ENCODE measurements at places on chromosomes 11 and 22. TPM values are rescaled to one million over a fixed set of nuclear protein-coding genes. Genes with fewer than 3 reads are reported as not detected.

SLC22A8 gene
- not detected for total RNA-seq

LINC01488 gene
- not detected for total RNA-seq

MB gene
- not detected for total RNA-seq

ARHGAP20 gene
- 12.7 TPM for total RNA-seq

PGA4 gene
- 4.6 TPM for total RNA-seq

ASPHD2 gene
- 2.4 TPM for total RNA-seq

OR2D2 gene
- 0.54 TPM for total RNA-seq

PRG3 gene
- total RNA-seq: not detected

IL17RA gene
- total RNA-seq: 15.8 TPM

OR5D14 gene
- total RNA-seq: not detected

CEND1 gene
- not detected for total RNA-seq

IRAG1 gene
- 3.2 TPM for total RNA-seq

DNA sequence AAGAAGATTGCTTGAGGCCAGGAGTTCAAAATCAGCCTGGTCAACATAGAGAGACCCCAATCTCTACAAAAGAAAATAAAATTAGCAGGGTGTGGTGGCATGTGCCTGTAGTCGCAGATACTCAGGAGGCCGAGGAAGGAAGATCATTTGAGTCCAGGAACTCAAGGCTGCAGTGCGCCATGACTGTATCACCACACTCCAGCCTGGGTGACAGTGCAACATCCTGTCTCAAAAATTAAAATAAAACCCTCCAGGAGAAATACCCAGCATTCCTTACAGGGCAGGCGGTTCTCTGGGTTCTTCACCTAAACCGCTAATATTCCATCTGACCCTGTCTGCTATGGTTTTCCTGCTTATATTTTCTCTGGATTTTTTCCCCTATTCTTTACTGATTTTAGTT is 13.5 kb downstream of the TCF20 start:
- no peak overlapping the region for H3K4me3 ChIP-seq
- peaks cover 20% of the 10 kb centered on the region for H3K4me1 ChIP-seq
- H3K36me3 ChIP-seq: no peaks in the 10 kb centered on the region
- no peaks in the 10 kb centered on the region for H3K27me3 ChIP-seq
- DNase-seq: no peak

DNA sequence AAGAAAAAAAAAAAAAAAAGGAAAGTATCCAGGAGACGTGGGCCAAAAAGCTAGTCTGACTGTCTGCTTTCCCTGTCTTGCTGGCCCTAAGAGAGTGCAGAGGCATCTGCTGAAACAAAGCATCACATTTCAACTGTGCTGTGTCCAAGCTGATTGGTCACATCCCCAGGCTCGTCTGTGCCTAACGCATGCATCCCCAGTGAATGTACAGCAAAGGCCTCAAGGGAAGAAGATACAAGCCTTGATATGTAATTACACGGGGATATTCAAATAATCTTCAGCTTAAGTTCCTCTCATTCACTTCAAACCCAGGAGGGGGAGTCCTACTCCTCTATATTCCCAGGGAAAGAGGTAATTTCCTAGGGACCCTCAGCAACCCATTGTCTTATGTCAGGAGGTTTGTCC is 5.4 kb upstream of the SORL1 start:
- H3K27me3 ChIP-seq: no peaks in the 10 kb centered on the region
- no peak for DNase-seq
- H3K36me3 ChIP-seq: no peaks in the 10 kb centered on the region
- H3K4me1 ChIP-seq: peaks cover 4% of the 10 kb centered on the region

DNA sequence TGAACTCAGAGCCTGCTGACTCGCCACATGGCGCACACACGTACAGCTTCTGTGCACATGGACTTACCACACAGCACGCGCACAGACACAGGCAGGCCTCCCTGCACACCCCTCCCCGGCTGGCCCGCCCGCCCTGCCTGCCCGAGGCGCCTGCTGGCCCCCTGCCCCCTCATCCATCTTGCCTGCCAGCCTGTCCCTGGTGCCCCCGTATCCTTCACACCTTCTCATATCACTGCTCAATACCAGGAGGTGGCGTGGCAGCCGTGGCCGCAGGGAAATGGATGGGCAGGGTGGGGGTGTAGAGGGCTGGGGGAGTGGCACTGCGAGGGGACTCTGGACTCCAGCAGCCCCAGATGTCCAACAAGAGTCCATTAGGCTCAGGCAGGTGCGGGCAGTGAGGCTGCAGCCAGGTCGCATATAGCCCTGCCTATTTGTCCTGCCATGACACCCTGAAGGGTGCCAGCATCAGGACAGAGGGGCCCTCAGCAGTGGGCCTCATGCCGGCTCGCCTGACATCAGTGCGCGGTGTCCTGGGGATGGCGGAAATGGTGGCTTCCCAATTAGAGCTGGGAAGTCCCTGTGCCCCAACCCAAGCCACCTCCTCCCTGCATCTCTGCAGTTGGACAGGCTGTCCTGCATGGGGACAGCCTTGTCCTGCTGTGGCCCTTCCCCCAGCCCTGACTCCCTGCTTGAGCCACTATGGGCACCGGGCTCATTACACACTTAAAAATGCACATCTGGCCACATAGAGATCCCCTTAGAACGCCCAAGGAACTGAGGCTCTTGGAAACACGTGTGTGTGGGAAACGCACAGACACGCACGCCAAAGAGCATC is 2.0 kb upstream of the TBX10 start:
- no peaks in the 10 kb centered on the region for H3K27me3 ChIP-seq
- H3K36me3 ChIP-seq: no peaks in the 10 kb centered on the region
- no peak for DNase-seq

- no peak overlapping the region for H3K4me3 ChIP-seq
- H3K27me3 ChIP-seq: no peaks in the 10 kb centered on the region
- DNase-seq: no peak
- H3K36me3 ChIP-seq: no peaks in the 10 kb centered on the region
- H3K4me1 ChIP-seq: no peaks in the 10 kb centered on the region
Observed at GRCh38 chr11:33438301-33438700, 181.1 kb downstream of the HIPK3 start.

- peaks cover 38% of the 10 kb centered on the region for H3K4me1 ChIP-seq
- H3K27me3 ChIP-seq: no peaks in the 10 kb centered on the region
- H3K36me3 ChIP-seq: no peaks in the 10 kb centered on the region
- peak overlapping the region; percentile 83 for H3K4me3 ChIP-seq
- DNase-seq: peak; percentile 58
Observed at GRCh38 chr22:29073618-29074275, 912 bp downstream of the KREMEN1 start.

- no peaks in the 10 kb centered on the region for H3K27me3 ChIP-seq
- no peaks in the 10 kb centered on the region for H3K36me3 ChIP-seq
- H3K4me1 ChIP-seq: peaks cover 25% of the 10 kb centered on the region
- no peak overlapping the region for H3K27ac ChIP-seq
- DNase-seq: peak; percentile 98
Observed at GRCh38 chr11:65793144-65793581, 6.3 kb downstream of the OVOL1 start.

- H3K27me3 ChIP-seq: no peaks in the 10 kb centered on the region
- H3K4me3 ChIP-seq: no peak overlapping the region
- no peaks in the 10 kb centered on the region for H3K4me1 ChIP-seq
- H3K36me3 ChIP-seq: no peaks in the 10 kb centered on the region
- no peak overlapping the region for H3K27ac ChIP-seq
- DNase-seq: no peak
Observed at GRCh38 chr11:33052231-33052630, 12.9 kb downstream of the TCP11L1 start.

- H3K4me1 ChIP-seq: peaks cover 37% of the 10 kb centered on the region
- H3K27me3 ChIP-seq: no peaks in the 10 kb centered on the region
- H3K27ac ChIP-seq: no peak overlapping the region
- no peak for DNase-seq
- H3K4me3 ChIP-seq: no peak overlapping the region
Observed at GRCh38 chr11:63670096-63670432, 1.1 kb downstream of the ATL3 start.

DNA sequence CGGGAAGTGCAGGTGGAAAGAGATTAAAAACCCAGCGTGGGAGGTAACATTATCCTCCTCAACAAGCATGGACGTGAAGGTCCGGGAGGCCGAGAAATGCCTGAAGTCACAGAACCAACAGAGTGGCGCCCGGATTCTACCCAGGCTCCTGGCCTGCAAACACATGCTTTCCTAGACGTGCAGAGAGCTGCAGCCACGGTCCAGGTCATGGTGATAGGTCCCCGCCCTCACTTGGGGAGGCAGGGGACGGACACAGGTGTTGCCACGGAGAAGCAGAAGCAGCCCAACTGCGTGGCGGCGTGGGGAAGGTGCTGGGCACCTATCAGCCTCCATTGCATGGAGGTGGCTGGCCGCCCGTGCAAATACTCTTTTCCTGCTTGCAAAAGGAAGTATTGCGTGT is 148.8 kb downstream of the MPPED1 start:
- H3K4me3 ChIP-seq: no peak overlapping the region
- no peaks in the 10 kb centered on the region for H3K27me3 ChIP-seq
- H3K27ac ChIP-seq: no peak overlapping the region
- no peaks in the 10 kb centered on the region for H3K36me3 ChIP-seq

GRCh38 chr11:27392278-27393114 is 29.5 kb upstream of the CCDC34 start:
- no peak for DNase-seq
- peaks cover 16% of the 10 kb centered on the region for H3K4me1 ChIP-seq
- no peak overlapping the region for H3K4me3 ChIP-seq

- no peak for DNase-seq
- H3K4me3 ChIP-seq: no peak overlapping the region
- H3K4me1 ChIP-seq: no peaks in the 10 kb centered on the region
- no peaks in the 10 kb centered on the region for H3K27me3 ChIP-seq
- no peak overlapping the region for H3K27ac ChIP-seq
Observed at GRCh38 chr22:26245001-26245400, 75.7 kb downstream of the SEZ6L start.

DNA sequence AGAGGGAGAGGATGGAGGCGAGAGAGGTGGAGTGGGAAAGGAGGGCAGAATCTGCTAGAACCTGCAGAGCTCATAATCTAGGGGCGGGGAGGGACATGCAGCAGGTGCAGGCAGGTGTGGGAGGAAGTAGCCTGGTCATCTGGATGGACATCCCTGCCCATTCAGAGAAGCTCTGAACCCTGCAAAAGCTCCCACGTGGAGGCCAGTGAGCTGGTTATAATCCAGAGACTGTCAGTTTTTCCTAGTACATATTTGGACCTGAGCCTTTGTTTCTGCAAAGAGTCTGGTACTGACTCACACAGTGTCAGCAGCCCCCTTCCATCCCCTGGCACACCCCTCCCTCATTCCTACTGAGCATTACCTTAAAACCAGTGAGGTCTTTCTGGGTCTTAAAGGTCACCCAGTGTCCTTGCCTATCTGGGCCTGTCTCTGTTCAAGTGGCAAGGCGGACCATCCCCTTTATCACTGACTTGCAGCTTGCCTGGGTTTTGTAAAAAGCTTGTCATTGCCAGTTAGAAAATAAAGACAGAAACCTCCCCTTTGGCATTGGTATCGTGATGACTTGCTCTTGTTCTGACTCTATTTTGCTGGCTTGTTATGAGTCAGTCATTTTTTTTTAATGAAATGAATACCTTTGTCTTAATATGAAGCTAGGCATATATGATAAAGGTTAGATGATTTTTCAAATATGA is 26.1 kb downstream of the PTPRJ start:
- H3K27ac ChIP-seq: peak overlapping the region; percentile 32
- DNase-seq: no peak
- no peak overlapping the region for H3K4me3 ChIP-seq
- no peaks in the 10 kb centered on the region for H3K36me3 ChIP-seq
- peaks cover 71% of the 10 kb centered on the region for H3K4me1 ChIP-seq

DNA sequence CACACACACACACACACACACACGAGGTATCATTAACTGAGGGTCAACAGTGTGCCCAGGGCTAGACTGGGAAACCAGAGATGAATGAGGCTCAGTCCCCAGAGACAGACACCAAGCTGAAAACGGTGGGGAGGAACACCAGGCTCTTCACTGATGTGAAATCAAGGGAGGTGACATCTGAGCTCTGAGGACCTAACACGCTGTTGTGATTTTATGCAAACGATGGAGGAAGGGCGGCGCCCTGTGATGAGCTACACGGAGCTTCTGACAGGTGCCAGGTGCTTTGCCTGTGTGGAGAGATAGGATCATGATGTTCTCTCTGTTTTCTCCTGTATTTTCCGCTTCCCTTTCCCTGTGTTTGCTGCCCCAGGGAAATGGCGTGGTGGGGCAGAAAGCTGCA is 6.5 kb upstream of the CYB5R3 start:
- H3K27ac ChIP-seq: no peak overlapping the region
- H3K36me3 ChIP-seq: no peaks in the 10 kb centered on the region
- no peaks in the 10 kb centered on the region for H3K4me1 ChIP-seq
- no peak for DNase-seq
- no peaks in the 10 kb centered on the region for H3K27me3 ChIP-seq
- H3K4me3 ChIP-seq: no peak overlapping the region

GRCh38 chr11:8090756-8091155 is 9.7 kb downstream of the TUB start:
- H3K27ac ChIP-seq: no peak overlapping the region
- no peaks in the 10 kb centered on the region for H3K36me3 ChIP-seq
- no peaks in the 10 kb centered on the region for H3K27me3 ChIP-seq
- H3K4me1 ChIP-seq: no peaks in the 10 kb centered on the region

DNA sequence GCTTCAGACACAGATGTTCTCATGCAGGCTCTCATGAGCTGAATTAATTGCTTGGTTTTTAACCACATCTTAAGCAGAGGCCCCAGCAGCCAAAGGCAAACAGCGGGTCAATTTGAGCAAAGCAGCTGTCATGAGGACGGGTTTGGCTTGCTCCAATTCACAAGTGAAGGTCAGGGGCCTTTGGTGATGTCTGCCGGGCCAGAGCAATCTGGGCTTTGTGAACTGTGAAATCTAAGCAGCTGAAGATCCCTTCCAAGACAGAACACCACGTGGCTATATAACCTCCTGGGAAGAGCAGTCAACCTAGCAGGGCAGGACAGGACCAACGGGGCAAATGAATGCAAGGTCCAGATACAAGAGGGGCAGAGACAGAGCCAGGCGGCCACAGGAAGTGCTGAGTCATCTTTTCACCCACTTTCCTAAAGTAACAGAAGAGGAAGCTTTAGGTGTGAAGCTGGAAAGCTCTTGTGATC is 187.3 kb upstream of the B3GAT1 start:
- DNase-seq: peak; percentile 57
- no peaks in the 10 kb centered on the region for H3K36me3 ChIP-seq
- peaks cover 10% of the 10 kb centered on the region for H3K4me1 ChIP-seq
- no peak overlapping the region for H3K27ac ChIP-seq

GRCh38 chr22:20130731-20131596 is 640 bp upstream of the ZDHHC8 start:
- H3K27ac ChIP-seq: peak overlapping the region; percentile 87
- peaks cover 18% of the 10 kb centered on the region for H3K4me1 ChIP-seq
- peak; percentile 92 for DNase-seq
- H3K4me3 ChIP-seq: peak overlapping the region; percentile 56
- H3K27me3 ChIP-seq: no peaks in the 10 kb centered on the region

DNA sequence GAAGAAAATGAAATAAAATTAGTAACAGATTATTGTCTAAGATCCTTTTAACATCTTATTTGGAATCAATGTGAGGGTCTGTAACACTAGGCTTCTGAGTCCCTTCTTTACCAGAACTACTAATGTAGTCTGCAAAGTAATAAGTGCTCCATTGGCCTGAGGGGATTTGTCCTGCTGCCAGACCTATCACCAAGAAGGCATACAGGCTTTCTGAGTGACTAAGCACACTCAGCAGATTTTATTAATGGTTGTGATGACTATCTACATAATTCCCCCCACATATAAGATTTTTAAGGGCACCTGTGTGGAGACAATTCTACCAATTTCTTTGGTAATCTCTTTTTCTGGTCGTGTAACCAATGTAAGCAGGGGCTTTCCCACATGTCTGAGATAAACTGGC is 365.0 kb upstream of the FAT3 start:
- DNase-seq: no peak
- no peak overlapping the region for H3K27ac ChIP-seq
- H3K36me3 ChIP-seq: no peaks in the 10 kb centered on the region
- H3K4me3 ChIP-seq: no peak overlapping the region

- no peaks in the 10 kb centered on the region for H3K4me1 ChIP-seq
- H3K27ac ChIP-seq: no peak overlapping the region
- no peak overlapping the region for H3K4me3 ChIP-seq
- DNase-seq: no peak
- H3K27me3 ChIP-seq: no peaks in the 10 kb centered on the region
Observed at GRCh38 chr11:118015385-118015841, 29.2 kb downstream of the IL10RA start.
